Renal cortex interstitium (tissue), 15 donors: ENCODE measurements at places on chromosomes 13 and 19.

DNA sequence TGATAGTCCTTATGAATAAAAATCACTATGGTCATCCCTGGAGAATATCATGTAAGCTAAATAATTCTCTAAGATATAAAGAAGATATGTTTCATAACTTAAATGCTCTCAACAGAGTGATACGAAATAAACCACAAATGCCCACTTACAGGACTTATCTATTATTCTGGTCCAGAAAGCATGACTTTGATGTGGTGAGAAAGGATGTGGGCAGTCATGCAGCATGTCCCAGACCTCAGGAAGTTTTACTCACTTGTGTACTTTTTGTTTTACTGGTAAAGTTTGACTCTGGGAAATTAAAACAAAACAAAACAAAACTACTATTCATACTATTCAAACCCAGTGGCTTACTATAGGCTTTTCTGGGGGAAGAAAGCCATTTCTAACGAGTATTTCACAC lies 483.2 kb upstream of the SLITRK6 start:
- no peak for DNase-seq

- DNase-seq = no peak
Observed at GRCh38 chr13:110195547-110196485, 111.1 kb downstream of the COL4A1 start.

- DNase-seq = no peak
Observed at GRCh38 chr19:16573925-16574324, 1.7 kb upstream of the SLC35E1 start.

DNA sequence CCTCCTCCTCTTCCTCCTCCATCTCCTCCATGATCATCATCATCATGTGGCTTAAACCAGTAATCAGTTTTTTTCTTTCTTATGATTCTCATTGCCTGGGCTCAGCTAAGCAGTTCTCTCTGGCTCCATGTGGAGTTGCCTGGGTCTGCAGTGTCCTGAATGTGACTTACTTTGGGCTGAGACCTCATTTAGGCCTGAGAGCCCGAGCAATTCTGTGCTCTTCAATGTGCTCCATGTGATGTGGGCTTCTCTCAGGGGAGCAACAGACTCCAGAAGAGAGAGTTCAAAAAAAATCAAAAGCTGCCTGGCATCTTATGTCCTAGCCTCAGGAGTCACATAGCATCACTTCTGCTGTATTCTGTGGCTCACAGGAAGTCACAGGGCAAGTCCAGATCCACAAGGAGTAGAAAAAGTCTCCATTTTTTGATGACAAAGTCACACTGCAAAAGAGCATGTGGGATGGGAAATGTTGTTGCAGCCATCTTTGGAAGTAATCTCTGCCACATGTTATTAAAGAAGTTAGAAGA lies 128.7 kb downstream of the MAB21L1 start:
- DNase-seq = no peak

DNA sequence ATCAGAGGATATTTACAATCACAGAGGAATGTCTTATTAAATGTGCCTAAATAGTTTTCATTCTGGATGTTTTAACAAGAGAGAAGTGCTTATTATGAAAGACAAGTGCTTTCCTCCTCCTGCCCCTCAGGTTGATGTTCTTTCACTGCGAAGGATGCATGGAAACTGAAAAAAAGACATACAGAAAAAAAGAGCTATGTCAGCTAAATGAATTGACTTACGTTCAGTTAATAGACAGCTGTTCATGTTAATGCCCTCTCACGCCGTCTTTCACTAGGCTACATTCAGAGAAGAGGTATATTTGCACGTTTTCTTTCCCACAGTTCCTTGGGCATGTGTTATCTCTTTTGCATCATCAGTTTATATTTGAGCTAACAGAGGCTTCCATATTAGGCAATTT lies 821.8 kb upstream of the PCDH9 start:
- no peak for DNase-seq

DNA sequence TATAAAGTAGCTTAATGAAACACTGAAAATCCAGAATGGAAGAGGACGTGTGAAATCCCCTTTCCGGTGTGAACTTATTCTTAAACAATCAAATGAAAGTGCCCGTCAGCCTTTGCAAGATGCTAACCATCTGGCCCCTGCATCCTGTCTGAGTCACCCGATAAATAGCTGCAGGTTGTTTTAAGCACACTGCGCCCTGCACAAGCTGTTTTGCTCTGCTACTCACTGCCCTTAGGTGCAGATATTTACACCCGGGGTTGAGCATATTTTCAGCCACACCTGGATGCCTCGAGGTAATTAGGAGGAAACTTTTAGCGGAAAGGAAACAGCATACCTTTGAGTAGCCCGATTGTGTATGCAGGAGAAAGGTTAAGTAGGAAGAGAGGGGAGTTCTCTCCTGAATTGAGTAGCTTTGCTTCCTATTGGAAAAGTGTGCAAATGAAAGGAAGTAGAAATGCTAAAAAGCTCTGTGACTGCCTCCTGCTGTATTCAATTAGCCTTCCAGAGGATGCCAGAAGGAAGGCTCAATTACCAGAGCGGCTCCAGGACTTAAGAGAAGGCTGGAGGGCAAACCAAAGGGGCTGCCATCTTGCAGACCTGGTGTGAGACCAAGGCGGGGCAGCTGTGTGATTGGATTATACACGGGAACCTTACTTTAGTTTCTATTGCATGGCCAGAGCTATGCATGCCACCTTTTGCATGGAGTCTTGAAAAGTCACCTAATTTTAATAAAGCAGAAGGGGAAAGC lies 42.5 kb downstream of the IRS2 start:
- DNase-seq = no peak

GRCh38 chr13:35841060-35841521 lies 290.1 kb downstream of the DCLK1 start:
- DNase-seq = no peak

- no peak for DNase-seq
Observed at GRCh38 chr13:39341251-39341650, 261.7 kb downstream of the LHFPL6 start.
